ENCODE measurements at places on chromosomes 2 and 18. TPM values are rescaled to one million over a fixed set of nuclear protein-coding genes. Genes with fewer than 3 reads are reported as not detected.
A peak's percentile ranks its signal among the peaks of the same experiment; 100 is the strongest.

- H3K27ac ChIP-seq, result no peak overlapping the region
- H3K4me3 ChIP-seq, result no peak overlapping the region
- DNase-seq, result no peak
- H3K36me3 ChIP-seq, result no peaks in the 10 kb centered on the region
Measured at GRCh38 chr2:219404954-219405353, 13.2 kb upstream of the DES start.

THSD7B gene
- under 0.01 TPM for total RNA-seq

POTEC gene
- not detected for total RNA-seq

ZNF804A gene
- total RNA-seq, result 3.0 TPM

DNA sequence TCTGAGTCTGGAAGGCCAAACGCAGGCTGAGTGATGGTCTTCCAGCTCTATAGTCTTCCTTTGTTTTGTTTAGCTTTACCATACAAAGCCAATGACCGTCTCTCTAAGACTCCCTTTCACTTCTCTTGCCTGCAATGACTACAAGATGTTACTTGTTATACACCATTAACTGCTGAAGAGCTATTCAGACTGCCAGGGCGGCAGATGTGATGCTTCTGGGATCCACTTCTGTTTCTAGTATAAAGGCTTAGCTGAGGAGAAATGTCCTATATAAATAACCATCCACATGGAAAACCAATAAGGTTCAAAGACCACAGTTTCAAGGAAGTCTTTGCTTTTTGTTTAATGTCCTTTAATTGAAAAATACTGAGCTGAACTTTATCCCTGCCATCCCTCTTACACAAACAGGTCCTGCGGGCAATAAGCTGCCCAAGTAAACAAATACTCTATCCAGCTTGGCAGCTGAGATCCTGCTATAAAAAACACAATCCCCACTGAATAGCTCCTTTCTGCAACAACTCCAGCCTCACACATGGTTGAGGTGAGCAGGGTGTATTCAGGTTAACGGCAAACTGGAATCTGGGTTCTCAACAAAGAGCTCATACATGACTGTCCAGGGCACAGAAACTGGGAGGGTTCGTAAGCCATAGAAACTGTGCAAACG, 124.6 kb downstream of the VIT start:
- H3K27ac ChIP-seq, result no peak overlapping the region
- DNase-seq, result no peak
- no peaks in the 10 kb centered on the region for H3K4me1 ChIP-seq
- H3K36me3 ChIP-seq, result no peaks in the 10 kb centered on the region
- H3K4me3 ChIP-seq, result no peak overlapping the region
- H3K27me3 ChIP-seq, result peaks cover 2% of the 10 kb centered on the region

MRPS9 gene
- 21.3 TPM for total RNA-seq

DNA sequence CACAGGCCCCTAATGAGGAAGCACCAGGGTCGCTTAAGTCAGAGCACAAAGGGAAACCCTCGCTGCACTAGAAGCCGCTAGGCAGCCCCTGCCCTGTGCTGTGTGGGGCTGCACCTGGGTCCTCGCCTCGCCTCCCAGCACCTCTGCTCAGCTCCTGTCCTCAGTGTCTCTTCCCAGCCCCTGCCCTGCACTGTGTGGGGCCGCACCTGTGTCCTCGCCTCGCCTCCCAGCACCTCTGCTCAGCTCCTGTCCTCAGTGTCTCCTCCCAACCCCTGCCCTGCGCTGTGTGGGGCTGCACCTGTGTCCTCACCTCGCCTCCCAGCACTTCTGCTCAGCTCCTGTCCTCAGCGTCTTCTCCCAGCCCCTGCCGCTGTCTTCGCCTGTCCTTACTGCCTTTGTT, 342.8 kb downstream of the EIPR1 start:
- no peaks in the 10 kb centered on the region for H3K4me1 ChIP-seq
- no peaks in the 10 kb centered on the region for H3K36me3 ChIP-seq
- H3K27me3 ChIP-seq, result no peaks in the 10 kb centered on the region
- no peak overlapping the region for H3K27ac ChIP-seq

NXPH2 gene
- total RNA-seq, result not detected

CD226 gene
- 0.33 TPM for total RNA-seq

DNA sequence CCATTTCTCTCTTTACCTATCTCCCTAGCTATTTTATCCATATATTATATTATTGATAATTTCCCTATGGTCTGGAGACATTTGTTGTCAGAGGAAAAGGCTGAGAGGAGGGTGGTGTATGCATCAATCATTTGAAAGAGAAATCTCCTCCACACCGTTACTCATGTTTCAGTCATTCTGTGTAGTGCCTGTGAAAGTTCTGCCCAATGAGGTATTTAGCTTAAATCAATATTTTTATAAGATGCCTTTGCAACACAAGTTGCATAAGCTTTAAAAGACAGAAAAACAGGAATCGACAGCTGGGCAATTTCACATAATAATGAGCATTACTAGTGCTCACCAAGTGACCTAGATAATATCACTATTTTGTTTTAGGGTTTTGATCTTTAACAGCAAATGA, 363.7 kb upstream of the FSIP2 start:
- no peaks in the 10 kb centered on the region for H3K36me3 ChIP-seq
- H3K27ac ChIP-seq, result no peak overlapping the region
- no peaks in the 10 kb centered on the region for H3K4me1 ChIP-seq

ASIC4 gene
- total RNA-seq, result under 0.01 TPM

DNA sequence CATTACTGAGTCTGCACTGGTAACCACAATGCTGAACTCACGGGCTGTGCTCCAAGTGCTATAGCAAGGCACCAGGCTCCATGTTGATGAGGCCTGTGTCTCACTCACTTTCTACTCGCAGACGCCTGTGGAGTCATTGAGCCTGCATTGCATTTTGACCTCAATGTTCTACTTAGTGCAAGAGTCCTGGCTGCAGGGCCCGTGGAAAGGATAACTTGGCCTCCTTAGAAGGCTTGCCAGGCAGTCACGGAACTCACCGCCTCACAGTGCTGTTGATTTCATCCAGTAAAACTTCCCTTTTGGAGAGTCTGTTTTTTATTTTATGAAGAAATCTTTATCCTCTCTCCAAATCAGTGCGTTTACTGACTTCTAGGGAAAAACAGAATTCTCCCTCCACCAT, 290.4 kb downstream of the RNF144A start:
- no peaks in the 10 kb centered on the region for H3K4me1 ChIP-seq
- H3K36me3 ChIP-seq, result no peaks in the 10 kb centered on the region
- no peak overlapping the region for H3K27ac ChIP-seq
- no peak for DNase-seq
- H3K4me3 ChIP-seq, result no peak overlapping the region
- no peaks in the 10 kb centered on the region for H3K27me3 ChIP-seq

DNA sequence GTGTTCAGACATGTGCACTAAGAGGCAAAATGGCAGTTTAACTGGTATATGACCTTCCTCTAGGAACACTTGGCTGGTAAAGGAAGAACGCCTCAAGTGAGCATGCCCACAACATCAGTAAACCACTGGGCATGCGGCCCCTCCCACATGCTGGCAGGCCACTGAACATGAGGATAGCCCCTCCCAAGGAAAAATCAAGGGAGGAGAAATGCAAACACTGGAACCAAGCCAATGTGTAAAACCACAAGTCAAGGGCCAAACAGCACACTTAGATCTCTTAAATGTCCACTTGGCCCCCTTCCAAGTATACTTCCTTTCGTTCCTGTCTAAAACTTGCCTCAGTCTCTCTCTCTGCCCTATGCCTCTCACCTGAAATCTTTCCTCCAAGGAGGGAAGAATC, 980.8 kb downstream of the TSN start:
- H3K4me1 ChIP-seq, result no peaks in the 10 kb centered on the region
- H3K36me3 ChIP-seq, result no peaks in the 10 kb centered on the region
- peak; percentile 28 for DNase-seq
- no peak overlapping the region for H3K27ac ChIP-seq

GRCh38 chr2:168075446-168075845, 171.9 kb downstream of the STK39 start:
- no peak overlapping the region for H3K27ac ChIP-seq
- H3K4me1 ChIP-seq, result no peaks in the 10 kb centered on the region
- no peaks in the 10 kb centered on the region for H3K36me3 ChIP-seq
- H3K4me3 ChIP-seq, result no peak overlapping the region
- no peaks in the 10 kb centered on the region for H3K27me3 ChIP-seq

MOCOS gene
- 9.0 TPM for total RNA-seq

GRCh38 chr18:58639751-58640427, 11.0 kb upstream of the ALPK2 start:
- no peaks in the 10 kb centered on the region for H3K27me3 ChIP-seq
- DNase-seq, result peak; percentile 79
- H3K4me3 ChIP-seq, result no peak overlapping the region
- no peak overlapping the region for H3K27ac ChIP-seq

DNA sequence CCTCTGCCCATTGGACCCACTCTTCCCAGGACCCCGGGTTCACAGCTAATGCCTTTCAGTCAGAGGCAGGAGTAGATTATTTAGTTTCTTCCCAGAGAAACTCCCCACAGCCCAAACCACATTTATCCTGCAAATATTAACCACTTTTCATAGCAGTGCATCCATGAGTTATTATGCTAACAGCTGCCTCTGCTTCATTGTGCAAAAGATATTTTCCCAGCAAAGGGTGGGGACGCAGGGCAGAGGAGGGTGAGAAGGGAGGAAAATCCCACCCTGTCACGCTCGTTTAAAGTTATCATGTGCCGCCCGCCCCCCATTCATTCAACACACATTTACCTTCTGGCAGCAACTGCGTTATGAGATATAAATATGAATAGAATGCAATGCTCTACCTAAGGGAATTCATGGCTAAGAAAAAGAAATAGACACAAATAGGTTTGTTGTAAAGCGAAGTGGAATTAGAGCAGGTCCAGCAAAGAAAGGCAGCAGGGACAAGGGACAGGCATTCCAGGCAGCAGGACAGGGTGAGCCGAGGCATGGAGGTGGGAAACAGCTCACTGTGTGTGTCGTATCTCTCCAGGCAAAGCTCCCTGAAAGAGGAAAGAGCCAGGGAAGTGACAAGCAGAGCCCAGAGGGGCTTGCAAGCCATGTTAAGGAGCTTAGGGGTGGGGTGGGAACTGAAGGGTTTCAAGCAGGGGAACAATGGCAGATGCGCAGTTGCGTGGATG, 46.3 kb upstream of the LTBP1 start:
- DNase-seq, result no peak
- H3K36me3 ChIP-seq, result no peaks in the 10 kb centered on the region
- peaks cover 12% of the 10 kb centered on the region for H3K27me3 ChIP-seq
- H3K27ac ChIP-seq, result no peak overlapping the region
- H3K4me1 ChIP-seq, result no peaks in the 10 kb centered on the region

DNA sequence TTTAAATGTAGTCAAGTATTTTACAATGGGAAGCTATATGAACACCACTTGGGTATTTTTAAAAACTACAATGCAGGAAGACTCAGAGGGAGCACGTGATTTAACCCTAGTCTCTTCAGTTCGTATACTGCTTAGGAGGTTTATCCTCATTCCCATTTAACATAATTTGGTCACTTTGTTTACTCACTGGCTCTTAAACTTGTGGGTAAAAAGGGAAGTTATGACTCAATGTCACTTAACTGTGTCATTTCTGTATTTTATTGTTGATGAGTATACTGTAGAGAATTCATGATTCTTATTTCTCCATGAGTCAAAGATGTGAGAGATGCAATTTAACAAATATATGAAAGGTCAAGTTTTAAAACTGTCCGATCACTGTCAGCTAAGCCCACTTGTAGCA, 48.2 kb downstream of the SLC66A3 start:
- H3K27me3 ChIP-seq, result no peaks in the 10 kb centered on the region
- DNase-seq, result peak; percentile 46
- H3K4me1 ChIP-seq, result peaks cover 6% of the 10 kb centered on the region

SIX3 gene
- total RNA-seq, result not detected

AQP12A gene
- total RNA-seq, result not detected

CYP27A1 gene
- 40.6 TPM for total RNA-seq

SULT1C2 gene
- 0.26 TPM for total RNA-seq

DNA sequence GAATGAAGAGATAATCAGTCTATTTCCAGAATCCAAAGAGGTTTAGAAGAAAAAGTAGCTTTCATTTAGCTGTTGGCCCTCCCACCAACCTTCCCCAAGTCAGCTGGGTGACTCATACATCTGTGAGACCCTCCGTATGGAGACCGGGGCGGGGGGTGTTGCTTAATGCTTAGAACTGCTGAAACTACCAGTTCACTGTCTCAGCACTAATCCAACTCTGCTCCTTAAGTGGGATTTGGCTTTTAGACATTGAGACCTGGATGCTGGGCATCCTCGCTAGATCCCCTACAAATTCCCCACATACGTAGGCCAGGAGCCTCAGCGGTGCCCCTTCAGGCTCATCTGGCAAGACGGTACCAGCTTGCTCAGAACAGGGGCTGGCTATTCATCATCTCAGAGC, at the start of gene SAG:
Gene SAG (plus strand): TSS at position 252 of the 400 bp plus-strand sequence. CDS start 1,374 bp downstream, outside the sequence.
- H3K27ac ChIP-seq, result no peak within 1 kb of the TSS
- no peak within 1 kb of the TSS for H3K4me3 ChIP-seq
- H3K4me1 ChIP-seq, result no peaks in the 10 kb centered on the region
- H3K36me3 ChIP-seq, result no peaks in the 10 kb centered on the region

DNA sequence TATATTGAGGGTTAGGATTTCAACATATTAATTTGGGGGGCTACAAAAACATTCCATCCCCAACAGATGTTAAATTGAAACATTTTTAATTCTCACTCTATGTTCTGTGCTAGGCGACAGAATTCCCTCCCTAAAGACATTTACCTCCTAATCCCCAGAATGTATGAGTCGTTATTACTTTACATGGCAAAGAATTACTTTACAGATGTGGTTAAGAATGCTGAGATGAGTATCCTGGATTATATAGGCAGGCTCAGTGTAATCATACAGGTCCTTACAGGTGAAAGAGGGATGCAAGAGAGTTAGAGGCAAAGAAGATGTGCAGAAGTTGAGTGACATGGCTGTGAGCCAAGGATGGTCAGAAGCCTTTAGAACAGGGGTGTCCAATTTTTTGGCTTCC, 974.1 kb upstream of the ACVR2A start:
- H3K4me1 ChIP-seq, result no peaks in the 10 kb centered on the region
- H3K27ac ChIP-seq, result no peak overlapping the region
- no peak for DNase-seq
- no peak overlapping the region for H3K4me3 ChIP-seq
- H3K27me3 ChIP-seq, result no peaks in the 10 kb centered on the region
- H3K36me3 ChIP-seq, result no peaks in the 10 kb centered on the region

GRCh38 chr18:5527603-5528002, 16.2 kb downstream of the EPB41L3 start:
- H3K4me1 ChIP-seq, result no peaks in the 10 kb centered on the region
- no peaks in the 10 kb centered on the region for H3K36me3 ChIP-seq
- H3K27ac ChIP-seq, result no peak overlapping the region
- DNase-seq, result peak; percentile 89
- H3K27me3 ChIP-seq, result no peaks in the 10 kb centered on the region

DNA sequence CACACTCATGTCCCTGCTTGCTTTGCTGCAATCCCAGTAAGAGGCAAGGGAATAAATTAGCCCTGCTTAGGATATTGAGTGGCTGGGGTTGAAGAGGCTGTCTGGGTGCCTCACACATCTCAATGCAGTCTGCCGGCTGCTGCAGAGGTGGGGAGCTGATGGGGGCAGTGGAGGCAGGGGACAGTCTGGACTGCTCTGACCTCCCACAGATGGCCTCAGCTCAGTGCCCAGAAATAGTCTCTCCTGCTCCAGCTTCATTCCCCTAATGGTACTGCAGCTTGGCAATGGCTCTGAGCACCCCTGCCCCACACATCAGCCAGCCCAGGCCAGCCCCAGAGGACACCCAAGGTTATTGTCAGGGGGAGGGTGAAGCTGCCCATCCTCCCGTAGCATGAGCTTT, 21.5 kb upstream of the TNS1 start:
- no peaks in the 10 kb centered on the region for H3K36me3 ChIP-seq
- no peak for DNase-seq
- H3K27me3 ChIP-seq, result peaks cover 4% of the 10 kb centered on the region
- no peak overlapping the region for H3K4me3 ChIP-seq

C2orf81 gene
- 1.5 TPM for total RNA-seq

- no peaks in the 10 kb centered on the region for H3K36me3 ChIP-seq
- H3K27ac ChIP-seq, result no peak overlapping the region
- no peak overlapping the region for H3K4me3 ChIP-seq
- no peaks in the 10 kb centered on the region for H3K27me3 ChIP-seq
- DNase-seq, result no peak
- H3K4me1 ChIP-seq, result no peaks in the 10 kb centered on the region
Measured at GRCh38 chr2:151297882-151298281, 8.4 kb upstream of the NMI start.

SLC4A3 gene
- 1.3 TPM for total RNA-seq
